ENCODE measurements at places on chromosomes 11 and 22. TPM values are rescaled to one million over a fixed set of nuclear protein-coding genes. Genes with fewer than 3 reads are reported as not detected.

GRCh38 chr11:115555336-115556090, 51.3 kb upstream of the CADM1 start:
- DNase-seq = no peak

GRCh38 chr11:12810568-12810894, 136.3 kb downstream of the TEAD1 start:
- no peak for DNase-seq

DNA sequence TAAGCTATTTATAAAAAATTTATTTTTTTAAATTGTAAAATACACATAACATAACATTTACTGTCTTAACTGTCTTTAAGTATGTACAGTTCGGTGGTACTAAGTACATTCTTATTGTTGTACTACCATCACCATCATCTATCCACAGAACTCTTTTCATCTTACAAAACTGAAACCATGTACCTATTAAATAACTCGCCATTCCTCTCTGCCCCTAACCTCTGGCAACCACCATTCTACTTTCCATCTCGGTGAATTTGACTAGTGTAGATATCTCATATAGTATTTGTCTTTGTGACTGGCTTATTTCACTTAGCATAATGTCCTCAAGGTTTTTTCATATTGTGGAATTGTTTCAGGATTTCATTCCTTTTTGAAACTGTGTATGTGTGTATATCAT, 22.6 kb downstream of the USP47 start:
- DNase-seq = no peak

GRCh38 chr22:33756508-33756949, 163.7 kb downstream of the LARGE1 start:
- no peak for DNase-seq

DNA sequence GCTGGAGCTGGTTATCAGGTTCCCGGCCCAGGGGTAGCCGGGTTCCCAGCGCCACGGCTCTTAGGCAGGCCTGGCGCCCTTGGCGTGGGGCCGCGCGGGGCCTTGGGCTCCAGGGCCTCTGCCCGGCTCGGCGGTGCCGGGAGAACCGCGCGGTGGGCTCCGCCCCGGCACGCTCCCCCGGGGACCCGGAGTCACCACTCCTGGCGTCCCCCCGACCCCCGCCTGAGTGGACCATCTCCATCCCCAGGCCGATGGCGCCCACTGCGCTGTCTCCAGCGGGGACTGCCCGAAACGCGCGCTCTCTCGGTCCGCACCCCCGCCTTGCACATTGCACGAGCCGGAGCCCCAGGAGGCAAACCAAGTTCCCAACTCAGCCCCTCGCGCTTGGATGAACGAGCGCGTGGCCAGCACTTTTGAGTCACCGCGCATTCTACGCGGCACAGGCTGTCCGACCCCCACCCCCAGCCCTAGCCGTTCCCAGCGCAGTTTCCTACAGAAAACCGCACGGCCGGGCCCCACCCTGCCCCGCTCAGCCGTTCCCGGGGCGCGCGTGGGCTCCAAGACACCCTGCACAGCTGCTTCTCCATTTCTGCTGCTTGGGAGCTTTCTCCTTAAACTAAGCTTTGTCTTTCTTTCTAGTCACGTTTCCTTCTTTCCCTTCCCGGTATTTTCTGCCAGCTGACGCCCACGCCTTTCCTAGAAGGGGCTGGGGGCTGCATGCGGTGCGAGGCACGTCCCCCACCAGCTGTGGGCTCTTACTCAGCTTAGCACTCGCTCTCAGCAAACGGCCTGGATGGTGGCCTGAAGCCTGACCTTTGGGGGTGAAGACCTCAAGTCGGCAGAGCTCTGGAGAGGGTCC, 650 bp upstream of the CHID1 start:
- peak; percentile 39 for DNase-seq

- no peak for DNase-seq
Observed at GRCh38 chr11:10693509-10694081, at the start of gene IRAG1. Gene IRAG1, minus strand, starts transcription at chr11:10693755. Its CDS starts 153 bp downstream, at chr11:10693602.

DNA sequence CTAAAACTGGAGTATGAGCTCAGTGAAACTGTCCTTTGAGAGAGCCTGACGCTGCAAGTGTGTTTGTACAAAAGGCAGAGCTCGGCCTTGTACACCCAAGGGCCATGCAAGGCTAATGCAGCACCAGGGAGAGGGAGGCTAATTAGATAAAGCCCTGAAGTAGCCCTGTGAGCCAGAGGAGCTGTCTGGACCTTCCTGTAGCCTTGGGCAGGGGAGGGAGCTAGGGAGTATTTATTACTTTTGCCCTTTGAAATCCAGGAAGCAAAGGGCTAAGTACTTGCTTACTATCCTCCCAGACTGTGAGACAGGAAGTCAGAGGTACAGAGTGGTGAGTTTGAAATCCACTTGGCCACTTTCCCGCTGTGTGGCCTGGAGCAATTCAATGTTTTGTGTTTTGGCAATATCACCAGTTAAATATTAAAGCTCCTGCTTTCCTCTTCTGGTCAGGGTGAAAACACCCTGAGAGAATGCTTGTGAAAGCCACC, 10.2 kb upstream of the LDHA start:
- DNase-seq = peak; percentile 95

GRCh38 chr22:29633514-29634312, 30.3 kb downstream of the NF2 start:
- no peak for DNase-seq

GRCh38 chr11:126214841-126215240, 3.3 kb downstream of the FAM118B start:
- peak; percentile 6 for DNase-seq

- no peak for DNase-seq
Observed at GRCh38 chr22:23751441-23751996, 607 bp upstream of the ZNF70 start.

GRCh38 chr11:134049303-134049702, 19.6 kb upstream of the JAM3 start:
- no peak for DNase-seq

DNA sequence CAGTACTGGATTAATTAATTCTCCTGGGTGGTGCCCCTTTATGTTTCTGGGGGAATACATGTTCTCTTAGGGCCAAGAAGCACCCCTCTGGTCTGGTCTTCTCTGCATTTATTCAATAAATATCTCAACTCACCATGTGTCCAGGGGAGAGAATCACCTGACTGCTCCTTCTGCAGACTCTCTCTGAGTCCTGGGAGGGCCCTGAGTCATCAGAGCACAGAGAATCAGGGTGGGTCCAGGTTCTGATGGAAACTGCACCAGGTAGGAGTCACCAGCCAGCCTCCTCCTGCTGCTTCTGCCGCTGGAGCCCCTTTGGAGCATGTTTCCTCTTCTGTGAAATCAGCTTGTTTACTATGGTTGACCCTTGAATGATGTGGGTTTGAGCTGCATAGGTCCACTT, 107.7 kb upstream of the PLET1 start:
- no peak for DNase-seq

DNA sequence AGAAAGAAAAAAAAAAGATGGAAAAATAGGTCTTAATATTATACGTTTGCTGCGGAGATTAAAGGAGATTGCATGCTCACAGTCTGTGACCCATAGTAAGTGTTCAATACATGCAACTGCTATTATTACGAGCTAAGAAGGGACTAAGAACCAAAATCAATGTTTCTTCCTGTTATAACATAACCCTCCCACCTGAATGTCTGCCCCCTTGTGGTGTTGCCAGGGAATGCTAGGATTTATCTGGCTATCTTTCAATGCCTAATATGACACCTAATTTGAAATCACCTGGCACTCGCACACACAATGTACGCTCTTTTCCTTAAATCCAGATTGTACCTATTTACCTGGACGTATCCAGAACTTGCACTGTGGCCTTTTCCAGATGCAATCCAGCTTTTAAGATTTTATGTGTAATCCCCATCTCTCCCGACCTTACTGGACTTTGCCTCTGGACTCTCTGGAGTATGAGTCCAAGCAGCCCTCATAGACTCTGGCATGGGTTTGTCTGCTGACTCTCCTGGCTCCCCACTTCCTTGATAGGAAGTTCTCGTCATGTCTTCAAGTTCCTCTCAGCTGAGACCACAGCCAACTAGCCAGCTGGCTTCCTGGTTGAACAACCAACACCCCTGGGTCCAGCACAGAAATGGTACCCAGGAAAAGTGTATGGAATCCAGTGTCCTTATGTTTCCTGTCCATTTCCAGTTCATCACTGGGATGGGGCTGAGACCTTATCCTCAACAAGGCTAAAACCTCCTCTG, 151.5 kb downstream of the CCDC34 start:
- DNase-seq = no peak

- DNase-seq = no peak
Observed at GRCh38 chr11:133096981-133097380, 435.3 kb downstream of the OPCML start.

DNA sequence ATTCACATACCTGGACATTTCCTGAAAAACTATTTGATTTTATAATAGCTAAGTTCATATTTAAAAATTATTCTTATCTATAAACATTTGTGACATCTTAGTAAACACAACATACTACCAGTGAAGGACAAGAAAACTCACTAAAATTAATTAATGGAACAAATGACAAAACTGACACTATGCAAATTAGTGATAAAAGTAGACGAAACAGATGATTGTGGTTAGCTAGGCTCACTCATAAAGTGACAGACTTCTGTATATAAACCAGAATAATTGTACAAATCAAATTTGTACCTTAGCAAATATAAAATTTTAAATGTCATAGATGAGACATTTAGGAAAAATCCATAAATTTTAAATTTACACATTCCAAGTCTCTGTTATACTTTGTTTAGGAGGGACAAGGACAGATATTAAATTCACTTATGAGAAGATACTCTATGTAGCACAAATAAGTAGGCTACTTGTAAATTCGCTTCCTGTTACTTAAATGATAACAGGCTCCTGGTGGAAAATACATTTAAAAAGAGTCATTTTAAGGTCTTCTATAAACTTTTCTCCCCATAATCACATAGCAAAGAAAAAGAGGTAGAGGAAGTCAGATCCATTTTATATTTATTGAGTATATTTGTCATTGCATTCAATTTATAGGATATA, 81.2 kb downstream of the KIF18A start:
- DNase-seq = no peak

DNA sequence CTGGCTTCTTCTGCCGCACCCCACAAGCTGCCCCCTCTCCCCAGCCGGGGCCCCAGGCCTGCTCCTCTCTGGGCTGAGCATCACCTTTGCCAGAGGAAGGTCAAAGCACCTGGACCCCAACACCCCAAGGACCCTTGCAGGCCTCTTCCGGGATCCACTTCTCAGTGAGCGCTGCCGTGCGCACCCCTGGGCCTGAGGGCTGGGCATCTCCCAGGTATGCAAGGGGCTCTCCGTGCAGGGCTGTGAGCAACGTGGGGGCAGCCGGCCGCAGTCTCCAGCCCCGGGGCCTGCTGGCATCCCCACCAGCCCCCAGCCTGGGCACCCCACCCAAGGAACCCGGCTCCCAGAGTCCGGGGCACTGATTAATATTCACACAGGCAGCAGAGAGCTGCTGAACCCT, 64.0 kb downstream of the BRD1 start:
- DNase-seq = no peak

DNA sequence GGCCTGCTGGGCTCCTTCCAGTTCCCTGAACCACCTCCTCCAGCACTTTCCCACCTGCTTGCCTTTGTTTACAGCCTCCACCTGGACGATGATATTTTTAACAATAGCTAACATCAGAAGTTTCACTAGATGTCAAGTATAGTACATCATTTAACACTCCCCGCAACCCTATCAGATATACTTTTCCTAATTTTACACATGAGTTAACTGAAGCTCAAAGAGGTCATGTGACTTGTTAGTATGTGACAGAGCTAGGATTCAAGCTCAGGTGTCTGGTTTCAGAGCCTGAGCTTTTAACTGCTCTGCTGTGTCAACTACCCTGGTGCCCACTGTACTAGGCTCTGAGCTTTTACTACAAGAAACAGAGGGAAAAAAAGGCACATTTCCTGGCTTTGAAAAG, 14.3 kb upstream of the HPX start:
- no peak for DNase-seq

DNA sequence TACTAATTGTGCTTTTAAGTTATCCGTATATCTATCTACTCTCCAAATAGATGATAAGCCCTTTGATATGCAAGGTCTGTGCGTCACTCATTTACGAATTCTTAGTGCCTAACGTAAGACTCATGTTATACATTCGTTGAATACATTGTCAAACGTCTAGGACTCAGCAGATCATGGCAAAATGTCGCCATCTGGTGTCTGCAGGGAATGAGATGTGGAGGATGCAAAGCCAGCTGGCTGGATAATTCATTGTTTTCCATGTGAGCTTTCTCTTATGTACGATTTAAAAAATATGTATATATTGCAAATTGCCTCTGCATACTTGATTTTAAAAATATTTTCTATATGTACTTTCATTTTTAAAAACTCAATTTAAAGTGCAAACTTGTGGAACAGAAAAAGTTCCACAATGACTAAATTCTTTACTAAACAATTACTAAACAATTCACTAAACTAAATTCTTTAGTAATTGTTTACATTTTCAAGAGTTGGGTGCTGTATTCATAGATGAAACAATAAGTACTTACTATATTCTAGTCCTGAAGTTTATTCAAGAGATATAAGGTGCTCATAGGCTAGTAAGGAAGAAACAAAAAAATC, 33.8 kb downstream of the ZNF202 start:
- DNase-seq = peak; percentile 6

DNA sequence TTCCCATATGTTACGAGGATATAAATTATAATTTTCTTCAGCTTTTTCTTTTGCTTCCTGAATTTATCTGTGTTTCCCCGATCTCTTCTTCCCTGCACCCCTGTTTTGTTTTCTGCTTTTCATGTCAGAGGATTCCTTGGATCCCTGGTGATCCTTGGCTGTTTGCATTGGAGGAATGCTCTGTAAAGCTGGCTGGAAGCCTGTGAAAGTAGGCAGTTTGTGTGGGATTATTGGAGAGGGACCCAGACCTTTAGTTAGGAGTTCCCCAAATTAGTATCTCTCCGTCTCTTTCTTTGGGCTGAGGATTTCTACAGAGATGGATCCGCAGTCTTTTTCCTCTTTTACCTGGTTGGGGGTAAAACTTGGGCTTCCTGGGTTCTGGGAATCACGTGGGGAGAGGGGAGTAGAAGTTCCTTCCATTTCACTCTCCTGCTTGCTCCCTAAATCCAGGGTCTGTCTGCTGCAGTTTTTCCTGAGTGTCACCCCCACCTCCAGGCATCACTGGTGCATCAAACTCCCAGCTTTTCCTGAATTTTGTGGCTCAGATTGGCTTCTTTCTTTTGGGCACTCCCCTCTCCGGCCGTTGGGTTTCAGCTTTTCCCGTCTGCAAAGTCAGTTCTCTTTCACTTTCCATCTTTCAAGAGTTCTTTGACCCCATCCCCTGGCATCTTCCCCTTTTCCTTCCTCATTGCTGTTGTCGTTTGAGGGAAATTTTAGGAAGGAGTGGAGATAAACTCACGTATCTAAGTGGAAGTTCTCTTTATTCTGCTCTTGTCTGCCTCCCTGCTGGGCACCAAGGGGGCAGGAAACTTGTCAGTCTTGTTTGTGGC, 79.1 kb upstream of the ALX4 start:
- no peak for DNase-seq

- DNase-seq = no peak
Observed at GRCh38 chr11:120512739-120513435, 1.3 kb downstream of the GRIK4 start.

- peak; percentile 30 for DNase-seq
Observed at GRCh38 chr22:46911346-46911745, 148.9 kb downstream of the TBC1D22A start.

The ABCG4 gene
- not detected for total RNA-seq

The MAJIN gene
- total RNA-seq = not detected

The OR6Q1 gene
- total RNA-seq = not detected

The SLC25A18 gene
- total RNA-seq = not detected

The PRG3 gene
- not detected for total RNA-seq

The PHF21B gene
- not detected for total RNA-seq

The GPR137 gene
- 31.9 TPM for total RNA-seq

The SCO2 gene
- total RNA-seq = not detected

The MGAT3 gene
- not detected for total RNA-seq

The ALDH3B2 gene
- not detected for total RNA-seq

The STK33 gene
- not detected for total RNA-seq

The ROBO4 gene
- not detected for total RNA-seq

All from Caki2 (cell line).